Effector CD4-positive, alpha-beta T cell (primary cell): ENCODE measurements at places on chromosomes 6 and 20.

DNA sequence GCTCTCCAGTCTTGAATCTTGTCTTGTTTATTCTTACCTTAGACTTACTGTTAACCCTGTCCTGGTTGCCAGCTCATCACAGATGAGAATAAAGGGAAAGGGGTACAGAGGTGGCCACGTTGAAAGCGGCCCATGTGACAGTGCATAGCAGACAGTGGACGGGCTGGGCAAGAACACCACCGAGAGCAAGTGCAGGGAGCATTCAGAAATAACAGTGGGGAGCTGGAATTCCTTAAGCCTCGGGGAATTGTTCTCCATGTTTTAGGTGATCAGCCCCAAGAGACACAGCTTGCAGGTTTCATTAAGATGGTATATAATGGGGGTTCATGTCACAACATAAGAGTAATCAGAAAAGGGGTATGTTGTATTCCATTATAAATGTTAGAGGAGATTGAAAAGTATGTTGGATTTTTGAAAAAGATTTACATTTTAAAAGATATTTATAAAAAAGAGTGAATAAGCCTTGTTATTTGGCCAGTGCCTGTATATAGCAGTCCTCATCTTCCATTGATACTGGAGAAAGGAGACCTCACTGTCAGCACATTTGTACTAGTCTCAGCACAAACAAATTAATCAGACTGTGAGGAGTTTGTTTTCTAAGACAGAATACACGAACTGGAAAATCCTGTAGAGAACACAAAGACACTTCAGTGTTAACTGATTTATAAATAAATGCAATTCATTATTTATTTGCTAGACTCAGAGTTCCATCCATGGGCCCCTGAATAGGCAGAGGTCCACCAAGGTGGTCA lies 35.4 kb downstream of the VAPB start:
- no peak for DNase-seq

GRCh38 chr20:22776369-22776768 lies 192.0 kb upstream of the FOXA2 start:
- DNase-seq: no peak

DNA sequence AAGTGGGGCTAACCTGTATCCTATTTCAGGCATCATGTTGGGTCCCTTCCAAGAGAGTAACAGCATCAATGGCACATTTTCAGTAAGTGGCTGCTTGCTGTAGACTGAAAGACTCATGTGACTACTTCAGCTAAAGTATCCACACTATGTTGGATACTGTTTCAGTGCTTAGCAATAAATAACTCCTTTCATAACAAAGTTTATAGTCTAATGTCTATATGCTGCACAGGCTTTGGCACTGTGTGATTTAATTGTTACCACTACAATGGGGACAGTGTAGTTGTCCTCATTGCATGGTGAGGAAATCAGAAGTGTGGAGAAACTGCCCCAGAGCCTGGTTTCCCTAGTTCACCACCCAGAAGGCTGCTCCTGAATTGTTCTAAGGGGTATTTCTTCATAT lies 318.0 kb upstream of the PTCHD4 start:
- no peak for DNase-seq

DNA sequence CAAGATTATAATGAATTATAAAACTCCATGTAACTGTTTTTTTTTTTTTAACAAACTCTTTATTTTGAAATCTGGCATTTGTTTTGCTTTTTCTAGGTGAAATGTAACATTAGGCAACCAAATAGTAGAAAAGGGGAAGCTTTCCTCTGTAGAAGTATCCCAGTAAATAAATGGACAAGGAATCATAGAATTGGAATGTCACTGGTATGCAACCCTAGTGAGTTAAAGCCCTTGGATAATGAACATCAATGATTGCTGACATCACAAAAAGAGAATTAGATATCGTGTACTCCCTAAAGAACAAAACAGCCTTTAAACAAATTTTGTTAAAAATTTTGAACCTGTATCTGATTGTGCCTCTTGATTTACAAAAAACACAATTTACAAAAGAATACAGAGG lies 93.9 kb upstream of the OGFRL1 start:
- DNase-seq: no peak

DNA sequence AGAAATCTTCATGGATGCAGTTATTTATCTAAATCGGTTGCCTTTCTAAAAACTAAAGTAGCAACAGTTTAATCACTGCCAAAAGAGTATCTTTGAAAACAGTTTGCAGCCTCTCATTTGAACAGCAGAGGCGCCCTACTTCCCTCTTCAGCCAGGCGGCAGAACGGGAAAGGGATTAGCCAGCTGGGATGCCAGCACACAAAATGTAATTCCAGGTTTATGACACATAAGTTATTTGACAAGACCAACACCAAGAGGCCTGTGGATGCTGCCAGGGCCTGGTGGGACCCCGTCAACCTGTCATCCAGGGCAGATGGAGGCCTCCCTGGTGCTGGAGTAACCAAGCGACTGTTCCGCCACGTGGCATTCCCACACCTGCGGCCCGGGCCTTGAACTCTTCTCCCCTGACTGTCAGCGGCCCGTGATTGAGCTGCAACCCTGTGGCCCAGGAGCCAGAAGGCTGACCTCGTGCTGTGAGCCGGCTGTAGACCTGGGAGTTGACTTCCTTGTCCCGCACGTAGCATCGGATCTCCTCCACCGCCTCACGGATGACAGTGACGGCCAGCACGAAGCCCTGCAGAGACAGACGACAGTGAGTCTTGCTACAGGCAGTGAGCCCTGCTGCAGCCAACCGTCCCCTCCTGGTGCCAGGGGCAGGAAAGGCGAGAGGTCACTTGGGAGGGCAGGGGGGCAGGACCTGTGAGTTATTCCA lies 55.5 kb downstream of the ATP9A start:
- no peak for DNase-seq

- no peak for DNase-seq
These were observed 188.8 kb downstream of the EDN1 start for GRCh38 chr6:12478921-12479320.

GRCh38 chr20:58039274-58040092 lies 189.0 kb downstream of the ANKRD60 start:
- DNase-seq: no peak

GRCh38 chr6:168313431-168314011 lies 6.1 kb downstream of the DACT2 start:
- DNase-seq: no peak

DNA sequence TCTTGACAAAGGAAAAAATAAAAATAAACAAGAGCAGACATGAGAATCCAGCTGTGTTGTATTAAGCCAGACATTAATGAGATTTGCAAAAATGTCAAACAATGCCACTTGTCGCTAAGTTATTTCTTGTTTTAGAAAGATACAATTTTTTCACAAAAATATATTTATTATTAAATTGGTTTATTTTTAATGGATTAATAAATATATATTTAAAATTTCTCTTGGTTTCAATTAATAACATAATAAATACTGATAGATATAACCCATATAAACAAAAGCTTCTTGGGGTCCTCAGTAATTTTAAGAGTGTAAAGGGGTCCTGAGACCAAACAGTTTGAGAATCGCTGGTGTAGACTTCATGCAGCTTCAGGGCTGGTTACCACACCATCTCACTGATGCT lies 26.1 kb downstream of the TUBB2B start:
- DNase-seq: no peak

DNA sequence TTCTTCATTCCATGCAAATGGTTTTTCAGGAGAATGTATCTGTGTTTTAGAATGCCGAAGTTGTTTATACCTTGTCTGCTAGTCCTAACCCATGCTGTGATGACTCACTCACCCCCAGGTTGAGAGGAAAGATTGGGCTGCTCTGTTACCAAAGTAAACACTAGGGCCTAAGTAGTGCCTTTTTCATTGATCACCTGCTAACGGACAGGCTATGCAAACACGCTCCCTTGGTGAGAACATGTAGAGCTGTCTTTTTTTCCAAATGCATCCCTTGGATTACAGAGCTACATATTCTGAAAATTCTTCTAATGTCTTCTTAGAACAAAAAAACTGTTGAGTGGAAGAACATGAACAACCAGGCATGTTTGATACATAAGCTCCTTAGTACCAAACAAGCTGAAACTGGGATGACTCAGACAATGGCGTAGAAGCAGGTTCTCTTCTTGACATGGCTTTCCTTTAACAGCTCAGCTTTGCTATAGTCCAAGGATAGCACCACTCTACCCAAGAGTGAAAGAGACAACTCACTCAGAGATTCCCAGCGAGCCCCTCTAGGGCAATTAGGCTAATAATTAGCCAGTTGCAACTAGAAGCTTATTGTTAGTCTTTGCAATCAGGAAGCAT lies 20.5 kb downstream of the PERP start:
- DNase-seq: no peak

GRCh38 chr20:9078826-9079731 lies 10.2 kb downstream of the PLCB4 start:
- no peak for DNase-seq

- no peak for DNase-seq
These were observed 27.3 kb upstream of the GRM4 start for GRCh38 chr6:34172961-34173775.

DNA sequence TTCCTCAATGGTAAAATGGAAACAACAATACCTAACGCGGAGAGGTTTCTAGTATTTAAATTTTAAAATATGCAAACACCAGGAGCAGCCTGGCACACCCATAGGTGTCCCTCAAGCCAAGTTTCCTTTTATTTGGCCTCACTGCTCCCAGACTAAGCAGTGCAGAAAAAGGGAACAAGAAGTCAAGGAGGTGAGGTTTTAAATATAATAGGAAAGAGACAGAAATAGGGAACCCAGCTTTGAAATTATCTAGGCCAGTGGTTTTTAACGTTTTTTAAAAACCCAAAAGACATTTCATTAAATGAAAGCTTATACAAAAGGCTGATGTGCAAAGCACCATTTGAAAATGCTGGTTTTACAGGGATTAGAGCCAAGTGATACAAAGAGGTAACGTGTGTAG lies 109.6 kb downstream of the SLC22A3 start:
- DNase-seq: no peak

DNA sequence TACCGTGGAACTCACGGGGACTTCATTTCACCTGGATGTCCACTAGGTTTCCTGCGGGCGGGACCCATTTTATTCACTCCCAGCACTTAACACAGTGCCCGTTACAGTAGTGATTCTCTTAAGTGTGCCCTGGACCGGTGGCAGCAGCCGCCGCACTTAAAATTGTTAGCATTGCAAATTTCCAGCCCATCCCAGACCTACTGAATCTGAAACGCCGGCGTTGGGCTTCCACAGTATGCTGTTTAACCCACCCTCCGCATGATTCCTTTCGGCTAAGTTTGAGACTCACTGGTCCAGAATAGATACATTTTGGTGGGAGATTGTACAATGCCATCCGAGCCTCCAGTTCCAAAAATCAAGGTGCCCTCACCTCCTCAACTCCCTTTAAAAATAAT lies 967 bp downstream of the SMPDL3A start:
- no peak for DNase-seq

GRCh38 chr6:162181741-162182401 lies 545.7 kb downstream of the PRKN start:
- DNase-seq: no peak

DNA sequence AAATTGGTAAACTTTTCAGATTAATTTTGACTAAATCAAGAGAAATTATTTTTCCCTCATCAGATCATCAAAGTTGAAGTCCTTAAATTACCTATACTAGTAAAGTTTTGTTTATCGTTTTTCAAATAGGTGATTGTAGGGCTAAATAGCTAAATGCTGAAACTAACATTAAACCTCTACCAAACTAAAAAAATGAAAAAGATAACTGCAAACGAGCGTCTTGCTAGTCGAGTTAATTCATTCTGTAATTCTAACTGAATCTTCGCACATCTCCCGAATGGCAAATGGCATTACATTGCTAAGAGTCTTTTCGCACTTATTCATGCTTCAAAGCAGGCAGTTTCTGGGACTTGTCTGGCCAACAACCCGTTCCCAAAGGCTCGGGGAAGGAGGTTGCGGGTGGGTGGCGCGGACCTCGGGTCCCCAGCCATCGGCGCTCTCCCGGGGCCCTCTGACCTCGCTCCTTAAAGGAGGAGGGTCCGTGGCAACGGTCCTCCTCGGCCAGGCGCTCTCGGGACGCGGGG lies 43.8 kb downstream of the POPDC3 start:
- no peak for DNase-seq

- no peak for DNase-seq
These were observed 5.6 kb upstream of the TFB1M start for GRCh38 chr6:155319902-155320301.

DNA sequence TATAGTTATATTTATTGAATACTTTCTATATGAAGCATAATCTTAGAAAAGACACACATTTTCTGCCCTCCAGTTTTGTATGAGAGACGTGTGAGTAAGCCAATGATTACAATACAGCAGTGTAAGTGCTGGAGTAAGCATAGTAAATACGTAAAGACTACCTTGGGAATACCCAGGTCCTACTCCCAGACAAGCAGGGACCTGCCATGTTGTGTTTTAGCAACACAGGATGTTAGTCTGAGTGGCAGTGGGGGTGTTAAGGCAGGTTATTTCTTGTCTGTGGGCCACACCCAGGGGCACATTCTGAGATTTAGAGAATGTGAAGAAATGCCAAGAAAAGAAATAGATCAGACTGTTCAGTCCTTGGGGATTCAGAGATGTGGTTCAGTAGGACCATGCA lies 34.3 kb upstream of the RNF144B start:
- DNase-seq: no peak

GRCh38 chr6:49342410-49342809 lies 120.6 kb downstream of the MMUT start:
- no peak for DNase-seq

DNA sequence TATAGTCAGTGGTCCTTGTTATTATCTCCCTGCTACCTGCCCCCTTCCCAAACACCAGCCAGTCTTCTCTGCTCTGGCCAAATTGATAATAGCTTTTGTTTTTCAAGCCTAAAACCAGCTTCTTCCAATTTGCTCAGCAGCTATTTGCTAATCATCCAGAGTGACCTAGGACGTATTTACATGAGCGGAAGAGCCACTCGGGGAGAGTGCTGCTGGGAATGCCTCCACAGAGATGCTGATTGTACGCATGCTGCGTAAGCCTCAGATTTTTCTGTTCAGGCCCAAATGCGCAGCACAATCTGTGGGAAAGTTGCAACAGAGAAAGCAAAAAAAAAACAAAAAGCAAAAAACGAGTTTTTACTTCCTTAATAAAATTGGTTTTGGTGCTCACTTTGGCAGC lies 24.4 kb upstream of the ID1 start:
- no peak for DNase-seq

GRCh38 chr6:129767776-129768485 lies 58.0 kb upstream of the ARHGAP18 start:
- DNase-seq: no peak

- DNase-seq: no peak
These were observed 13.4 kb upstream of the GHRH start for GRCh38 chr20:37274851-37275524.

DNA sequence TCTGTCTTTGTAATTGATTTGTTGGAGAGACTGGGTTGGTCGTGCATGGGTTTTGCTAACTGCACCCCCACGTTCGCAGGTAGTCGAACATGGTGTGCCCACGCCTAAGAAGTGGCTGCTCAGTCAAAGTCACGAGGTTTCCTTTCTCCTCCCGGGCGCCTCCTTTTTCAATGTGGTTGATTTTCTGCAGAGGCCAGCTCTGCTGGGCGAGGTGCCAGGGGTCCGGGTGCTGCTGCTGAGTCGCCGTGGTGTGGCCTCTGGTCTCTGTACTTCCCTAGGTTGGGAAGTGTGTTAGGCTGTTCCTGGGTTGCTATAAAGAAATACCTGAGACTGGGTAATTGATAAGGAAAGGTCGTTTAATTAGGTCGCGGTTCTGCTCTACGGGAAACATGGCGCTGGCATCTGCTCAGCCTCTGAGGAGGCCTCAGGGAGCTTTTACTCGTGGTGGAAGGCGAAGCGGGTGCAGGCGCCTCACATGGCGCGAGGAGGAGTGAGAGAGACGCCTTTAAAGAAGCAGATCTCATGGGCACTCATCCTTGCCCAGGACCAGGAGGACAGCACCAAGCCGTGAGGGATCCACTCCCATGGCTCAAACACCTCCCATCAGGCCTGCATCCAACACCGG lies 14.1 kb downstream of the OSBPL2 start:
- no peak for DNase-seq
